ENCODE measurements at places on chromosomes 7 and 10.

DNA sequence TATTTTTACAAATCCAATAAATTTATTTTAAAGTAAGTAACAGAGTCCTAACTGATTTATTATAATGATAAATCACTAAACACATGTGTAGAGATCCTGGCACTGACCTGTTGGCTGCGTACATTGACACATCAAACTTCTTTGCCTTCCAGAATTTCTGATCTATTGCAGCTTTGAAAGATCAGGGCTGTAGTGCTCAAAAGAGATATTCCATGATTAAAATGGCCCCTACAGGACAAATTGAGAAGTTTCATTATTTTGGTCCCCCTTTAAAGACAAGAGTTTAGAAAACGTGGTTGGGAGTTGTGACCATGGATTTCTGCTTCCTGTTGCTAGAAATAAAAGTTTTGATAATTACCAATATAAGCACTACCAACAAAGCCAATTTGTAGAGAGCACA, 87.7 kb upstream of the PDK4 start:
- DNase-seq = no peak

- DNase-seq = peak; percentile 42
These were observed 90.0 kb upstream of the PLXNA4 start for GRCh38 chr7:132666071-132666773.

DNA sequence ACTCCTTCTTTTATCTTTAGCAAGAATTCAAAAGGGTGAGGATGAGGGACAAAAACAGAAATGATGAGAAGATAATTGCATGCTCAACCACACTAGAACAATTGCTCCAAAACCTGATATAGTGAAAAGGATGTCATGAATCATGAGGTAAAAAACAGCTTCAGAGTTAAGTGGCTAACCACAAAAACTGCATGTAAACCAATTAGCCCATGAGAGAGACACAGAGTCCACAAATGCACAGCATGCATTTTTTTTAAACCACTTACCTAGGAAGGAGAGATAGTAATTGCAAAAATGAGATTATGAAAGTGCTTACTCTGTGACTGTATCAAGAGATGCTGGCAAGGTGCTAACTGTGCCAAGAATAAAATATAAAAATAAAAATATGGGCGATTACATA, 132.9 kb downstream of the MBL2 start:
- DNase-seq = no peak

GRCh38 chr7:51256209-51256781, 60.3 kb downstream of the COBL start:
- no peak for DNase-seq

DNA sequence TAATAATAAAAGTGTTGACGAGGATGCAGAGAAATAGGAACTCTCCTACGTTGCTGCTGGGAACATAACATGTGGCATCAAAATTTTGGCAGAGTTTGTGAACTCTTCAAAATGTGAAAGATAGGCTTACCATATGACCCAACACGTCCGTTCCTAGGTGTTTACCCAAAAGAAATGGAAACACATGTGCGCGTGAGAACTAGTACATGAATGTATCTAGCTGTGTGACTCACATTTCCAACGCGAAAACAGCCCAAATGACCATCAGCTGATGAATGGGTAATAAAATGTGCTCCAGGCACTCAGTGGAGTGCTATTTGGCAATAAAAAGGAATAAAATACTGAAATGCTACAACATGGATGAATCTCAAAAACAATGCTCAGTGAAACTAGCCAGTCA, 10.4 kb upstream of the ELFN1 start:
- no peak for DNase-seq

- no peak for DNase-seq
These were observed 55.1 kb downstream of the MGMT start for GRCh38 chr10:129522041-129522585.

DNA sequence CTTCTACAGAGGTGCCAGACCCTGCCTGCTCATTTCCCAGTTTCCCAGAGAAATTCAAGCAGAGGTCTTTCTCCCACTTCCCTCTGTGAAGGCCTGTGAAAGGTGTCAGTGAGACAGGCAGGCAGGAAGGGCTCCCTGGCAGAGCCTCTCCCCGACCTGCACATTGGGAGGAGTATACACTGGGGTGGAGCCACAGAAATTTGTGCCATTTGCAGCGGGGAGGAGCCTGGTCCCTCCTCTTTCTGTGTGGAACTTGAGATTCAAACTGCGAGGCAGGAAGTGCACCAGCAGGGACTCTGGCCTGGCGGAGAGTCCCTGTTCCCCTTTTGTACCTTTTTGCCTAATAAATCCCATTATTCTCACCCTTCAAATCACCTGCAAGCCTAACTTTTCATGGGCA, 54.6 kb upstream of the OPN4 start:
- no peak for DNase-seq

DNA sequence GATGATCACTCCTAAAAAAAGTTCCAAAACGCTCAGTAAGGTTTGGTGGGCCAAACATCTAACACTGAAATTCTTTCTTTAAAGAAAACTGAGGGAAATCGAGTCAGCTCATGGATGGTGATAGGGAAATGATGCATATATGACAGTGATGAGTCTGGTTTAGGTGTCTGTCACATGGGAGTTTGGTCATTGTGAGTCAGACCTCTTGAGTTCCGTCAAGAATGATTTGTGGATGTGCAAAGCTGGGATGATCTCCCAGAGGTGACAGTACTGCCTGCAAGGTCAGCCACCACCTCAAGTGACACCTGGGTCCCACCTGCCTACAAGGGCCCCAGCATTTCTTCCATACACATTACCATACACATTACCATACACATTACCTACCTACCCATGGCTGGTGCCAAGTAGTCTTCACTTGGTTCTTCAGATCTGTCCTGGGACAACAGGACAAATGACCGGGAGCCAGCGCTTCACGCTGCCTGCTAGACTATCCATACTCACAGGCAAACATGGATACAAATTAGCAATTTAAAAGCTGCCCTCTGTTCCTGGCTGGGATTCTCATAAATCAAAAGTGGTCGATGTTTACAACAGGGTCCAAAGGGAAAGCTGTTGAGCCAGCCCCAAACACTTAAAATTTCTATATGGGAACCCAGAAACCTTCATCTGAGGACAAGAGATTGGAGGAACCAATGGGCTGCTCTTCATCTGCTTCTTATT, 128.4 kb downstream of the ADAM12 start:
- DNase-seq = no peak

DNA sequence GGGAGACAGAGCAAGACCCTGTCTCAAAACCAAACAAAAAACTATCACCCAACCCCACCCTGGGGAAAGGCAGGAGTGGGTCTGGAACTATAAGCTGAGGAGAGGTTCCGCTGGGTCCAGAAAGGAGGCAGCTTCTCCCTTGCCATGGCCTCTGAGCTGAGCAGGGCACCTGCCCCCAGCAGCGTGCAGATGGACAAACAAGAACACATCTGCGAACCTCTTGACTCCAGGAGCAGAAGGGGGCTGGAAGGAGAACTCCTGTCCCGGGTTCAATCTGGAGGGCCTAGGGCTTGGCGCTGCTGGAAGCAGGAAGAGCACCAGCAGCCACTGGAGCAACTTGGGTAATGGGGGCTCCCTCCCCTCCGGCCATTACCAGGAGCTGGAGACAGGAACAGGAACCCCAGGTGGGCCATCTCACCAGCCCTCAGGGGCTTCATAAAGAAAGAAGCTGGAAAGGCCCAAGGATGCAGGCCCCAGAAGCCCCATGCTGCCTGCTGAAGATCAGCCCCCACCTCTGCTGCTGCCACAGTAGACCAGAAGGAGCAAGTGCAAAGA, 19.0 kb upstream of the PPIF start:
- DNase-seq = no peak

DNA sequence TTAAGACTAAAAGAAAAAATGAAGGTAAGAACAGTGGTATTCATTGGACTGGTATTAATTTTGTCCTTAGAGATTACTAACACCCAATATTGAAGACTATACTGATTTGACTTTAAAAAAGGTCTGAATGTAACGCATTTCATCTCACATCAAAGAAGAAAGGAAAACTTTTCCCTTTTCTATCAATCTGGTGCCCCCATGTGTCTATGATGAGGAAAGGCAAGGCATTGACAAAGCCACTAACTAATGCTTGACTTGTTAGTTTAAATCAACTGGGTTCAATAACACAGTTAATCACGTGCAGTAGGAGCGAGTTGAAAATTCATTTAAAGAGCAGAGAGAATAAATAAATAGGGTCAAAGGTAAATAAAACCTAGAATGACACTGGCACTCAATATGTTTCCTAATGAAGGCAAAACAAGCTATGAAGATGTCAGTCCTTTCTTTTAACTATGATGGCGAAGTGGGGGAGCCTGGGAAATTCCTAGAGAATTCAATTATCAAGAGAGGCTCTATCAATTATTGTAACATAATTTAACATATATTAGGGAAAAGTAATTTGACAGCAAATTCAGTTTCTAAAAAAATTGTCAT, 180.9 kb downstream of the ANK3 start:
- DNase-seq = no peak

DNA sequence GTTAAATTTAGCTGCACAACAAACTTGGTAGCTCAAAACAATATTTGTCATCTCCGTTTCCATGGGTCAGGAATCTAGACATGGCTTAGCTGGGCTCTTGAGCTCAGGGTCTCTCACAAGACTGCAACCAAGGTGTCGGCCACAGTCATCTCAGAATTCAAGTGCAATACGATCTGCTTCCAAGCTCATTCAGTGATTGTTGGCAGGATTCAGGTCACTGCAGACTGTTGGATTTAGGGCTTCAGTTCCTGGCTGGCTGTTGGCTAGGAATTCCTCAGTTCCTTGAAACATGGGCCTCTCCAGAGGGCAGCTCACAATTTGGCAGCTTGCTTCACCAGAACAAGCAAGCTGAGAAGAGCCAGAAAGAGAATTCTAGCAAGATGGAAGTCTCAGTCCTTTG, 17.5 kb upstream of the CHST3 start:
- no peak for DNase-seq

DNA sequence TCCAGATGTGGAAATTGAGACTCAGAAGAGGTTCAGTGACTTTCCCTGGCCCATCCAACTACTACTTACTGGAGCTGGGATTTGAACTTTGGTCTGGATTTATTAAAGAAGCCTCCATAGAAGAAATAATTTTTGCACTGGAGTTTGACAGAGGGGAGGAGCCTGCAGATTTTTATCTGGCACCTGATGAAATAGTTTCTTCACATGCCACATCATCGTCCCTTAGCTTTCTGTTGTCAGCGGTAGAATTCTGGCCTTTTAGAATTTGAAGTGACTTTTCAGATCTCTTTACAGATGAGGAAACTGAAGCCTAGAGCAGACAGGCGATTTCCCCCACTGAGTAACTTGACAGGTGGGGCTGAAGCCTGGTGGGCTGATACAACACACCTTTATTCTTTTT, 233.5 kb downstream of the LRMDA start:
- no peak for DNase-seq

DNA sequence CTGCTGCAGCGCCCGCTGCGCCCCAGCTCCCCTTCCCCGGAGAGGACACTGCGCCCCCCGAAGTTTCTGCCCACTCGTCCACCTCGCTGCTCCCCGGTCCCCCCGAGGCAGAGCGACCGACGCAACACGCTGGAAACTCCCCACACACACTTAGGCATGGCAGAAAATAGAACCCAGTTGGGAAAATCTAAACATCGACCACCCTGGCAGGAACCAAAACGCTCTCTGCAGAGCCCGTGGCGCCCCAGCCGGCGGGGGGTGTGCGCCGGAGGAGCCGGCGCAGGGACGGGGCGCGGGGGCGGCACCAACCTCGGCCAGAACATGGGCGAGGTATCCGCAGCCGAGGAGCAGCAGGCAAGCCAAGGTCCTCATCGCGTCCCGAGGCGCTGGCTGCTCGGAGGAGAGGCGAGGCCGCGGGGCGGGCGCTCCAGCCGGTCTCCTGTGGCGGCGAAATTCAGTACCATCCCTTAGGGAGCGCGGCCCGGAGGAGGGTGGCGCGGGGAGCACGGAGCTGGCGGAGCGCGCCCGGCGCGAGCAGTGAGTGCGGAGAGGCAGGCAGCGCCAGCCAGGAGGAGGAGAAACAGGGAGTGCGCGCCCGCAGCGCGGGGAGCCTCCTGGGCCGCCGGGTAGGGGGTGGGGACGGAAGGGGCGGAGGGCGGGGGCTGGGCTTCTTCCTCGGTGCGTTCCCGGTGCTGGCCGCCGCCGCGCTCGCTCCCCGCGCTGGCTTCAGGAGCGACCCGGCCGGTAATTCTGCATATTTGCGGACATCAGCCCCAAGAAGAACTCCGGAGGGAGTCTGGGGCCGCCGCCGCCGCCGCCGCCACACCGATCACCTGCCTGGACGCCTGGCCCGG, 789 bp downstream of the PDGFA start:
- DNase-seq = peak; percentile 34

- DNase-seq = no peak
These were observed 491.9 kb downstream of the PARD3 start for GRCh38 chr10:34323192-34323591.

DNA sequence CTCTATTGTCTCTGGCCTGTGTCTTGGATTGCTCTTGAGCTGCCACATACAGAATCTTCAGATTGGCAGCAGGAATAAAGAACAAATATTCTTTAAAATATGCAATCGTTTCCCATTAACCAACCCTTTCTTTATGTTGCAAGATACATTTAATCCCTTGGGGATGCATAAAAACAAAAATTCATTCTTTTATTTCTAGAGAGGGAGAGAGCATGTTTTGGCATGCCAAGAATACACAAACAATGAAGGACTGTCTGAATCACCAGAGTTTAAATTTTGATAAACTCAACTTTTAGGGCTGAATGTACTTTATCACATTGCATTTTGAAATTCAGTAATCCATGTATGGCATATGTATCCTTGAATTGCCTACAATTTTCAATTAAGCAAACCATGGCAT, 154.3 kb upstream of the SEMA3D start:
- DNase-seq = no peak

DNA sequence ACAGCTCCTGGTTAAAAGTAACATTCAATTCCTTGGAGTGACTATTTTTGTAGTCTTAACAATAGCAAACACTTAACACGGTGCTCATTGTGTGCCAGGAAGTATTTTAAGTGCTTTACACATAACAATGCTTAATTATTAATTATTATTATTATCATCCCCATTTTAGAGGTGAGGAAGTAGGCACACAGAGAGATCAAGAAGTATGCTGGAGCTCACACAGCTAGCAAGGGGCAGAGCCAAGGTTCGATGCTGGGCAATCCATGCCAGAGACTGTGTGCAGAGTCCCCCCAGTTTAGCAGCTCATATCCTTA, 48.2 kb upstream of the SMNDC1 start:
- no peak for DNase-seq

- peak; percentile 41 for DNase-seq
These were observed 63.2 kb upstream of the TOMM7 start for GRCh38 chr7:22885797-22886261.

GRCh38 chr10:74189999-74190421, 39.0 kb downstream of the ADK start:
- peak; percentile 34 for DNase-seq

DNA sequence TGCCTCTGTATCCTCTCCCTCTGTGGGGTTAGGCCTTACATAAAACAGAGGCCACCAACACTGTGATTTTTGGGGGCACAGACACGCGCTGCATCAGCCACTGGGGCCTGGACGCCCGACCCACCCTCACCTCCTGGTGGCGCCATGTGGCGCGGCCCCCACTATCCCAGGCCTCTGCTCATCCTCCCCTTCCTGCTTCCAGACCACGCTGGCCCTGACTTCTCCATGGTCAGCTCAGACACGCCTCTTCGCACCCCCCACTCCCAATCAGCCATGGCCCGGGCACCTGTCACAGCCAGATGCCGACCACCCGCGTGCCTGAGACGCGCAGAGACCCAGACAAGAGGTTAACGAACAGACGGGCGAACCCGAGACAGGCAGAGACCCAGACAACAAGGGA, 263.9 kb downstream of the ELFN1 start:
- DNase-seq = no peak

Data from CD4-positive, alpha-beta T cell treated with Interleukin-12 subunit alpha and Interleukin-12 subunit beta, for 1 hour (primary cell).